Activated CD4-positive, alpha-beta T cell treated with anti-CD3 and anti-CD28 coated beads for 36 hours (primary cell): ENCODE measurements at places on chromosomes 16 and 17. TPM values are rescaled to one million over a fixed set of nuclear protein-coding genes. Genes with fewer than 3 reads are reported as not detected.

- no peaks in the 10 kb centered on the region for H3K27me3 ChIP-seq
- H3K36me3 ChIP-seq = peaks cover 1% of the 10 kb centered on the region
- H3K27ac ChIP-seq = no peak overlapping the region
- H3K4me1 ChIP-seq = peaks cover 9% of the 10 kb centered on the region
- H3K4me3 ChIP-seq = no peak overlapping the region
These were observed 39.0 kb downstream of the TK2 start for GRCh38 chr16:66510711-66511601.

DNA sequence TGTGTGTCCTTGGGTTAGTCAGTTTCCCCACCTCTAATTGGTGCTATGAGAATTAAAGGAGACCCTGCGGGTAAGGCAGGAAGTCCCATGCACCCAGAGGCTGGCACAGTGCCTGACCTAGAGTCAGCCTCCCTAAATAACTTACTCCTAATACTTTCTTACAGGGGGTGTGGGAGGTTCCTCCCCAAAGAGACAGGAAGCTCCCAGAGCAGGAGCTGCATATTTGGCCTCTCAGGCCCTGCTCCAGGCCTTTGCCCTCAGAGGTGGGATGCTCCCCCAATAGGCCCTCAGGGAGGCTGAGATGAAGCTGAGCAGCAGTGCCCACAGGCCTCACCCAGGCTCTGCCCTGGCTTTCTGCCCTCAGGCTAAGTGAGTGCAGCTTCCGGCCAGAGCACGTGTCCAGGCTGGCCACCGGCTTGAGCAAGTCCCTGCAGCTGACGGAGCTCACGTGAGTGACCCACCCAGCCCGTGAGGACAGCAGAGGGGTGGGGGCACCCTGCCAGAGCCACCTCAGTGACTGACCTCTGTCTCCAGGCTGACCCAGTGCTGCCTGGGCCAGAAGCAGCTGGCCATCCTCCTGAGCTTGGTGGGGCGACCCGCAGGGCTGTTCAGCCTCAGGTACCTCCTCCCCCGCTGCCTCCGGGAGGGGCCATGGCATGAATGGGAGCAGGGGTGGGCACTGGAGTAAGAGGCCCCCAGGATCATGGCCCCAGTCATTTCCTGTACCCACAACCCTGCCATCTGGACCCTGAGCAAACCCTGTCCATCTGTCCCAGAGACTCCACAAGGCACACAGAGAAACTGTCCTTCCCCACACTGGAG lies 31.1 kb upstream of the CPNE2 start:
- no peak overlapping the region for H3K4me3 ChIP-seq
- peak overlapping the region; percentile 3 for H3K27ac ChIP-seq
- no peaks in the 10 kb centered on the region for H3K27me3 ChIP-seq
- no peaks in the 10 kb centered on the region for H3K4me1 ChIP-seq

Gene HAGH
- 25.0 TPM for total RNA-seq

Gene ETV4
- 2.9 TPM for total RNA-seq

DNA sequence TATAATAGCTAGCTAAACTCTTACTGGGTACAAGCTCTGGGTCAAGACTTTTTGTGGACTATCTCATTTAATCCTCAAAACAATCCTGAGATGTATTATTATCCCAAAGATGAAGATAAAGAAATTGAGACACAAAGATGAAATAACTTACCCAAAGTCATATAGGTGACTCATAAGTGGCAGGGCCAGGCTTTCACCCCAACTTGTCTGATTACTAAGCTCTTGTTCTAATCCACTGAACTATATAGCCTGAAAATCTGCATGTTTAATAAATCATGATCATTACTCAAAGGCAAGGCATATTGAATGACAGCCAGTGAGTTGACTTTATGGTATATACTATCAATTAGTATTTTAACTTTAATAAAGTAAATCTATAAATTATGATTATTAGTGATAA lies 77.4 kb downstream of the SKAP1 start:
- peaks cover 10% of the 10 kb centered on the region for H3K36me3 ChIP-seq
- no peaks in the 10 kb centered on the region for H3K27me3 ChIP-seq
- peaks cover 13% of the 10 kb centered on the region for H3K4me1 ChIP-seq
- DNase-seq = peak; percentile 31
- no peak overlapping the region for H3K27ac ChIP-seq

Gene RAB11FIP4
- total RNA-seq = 41.4 TPM

DNA sequence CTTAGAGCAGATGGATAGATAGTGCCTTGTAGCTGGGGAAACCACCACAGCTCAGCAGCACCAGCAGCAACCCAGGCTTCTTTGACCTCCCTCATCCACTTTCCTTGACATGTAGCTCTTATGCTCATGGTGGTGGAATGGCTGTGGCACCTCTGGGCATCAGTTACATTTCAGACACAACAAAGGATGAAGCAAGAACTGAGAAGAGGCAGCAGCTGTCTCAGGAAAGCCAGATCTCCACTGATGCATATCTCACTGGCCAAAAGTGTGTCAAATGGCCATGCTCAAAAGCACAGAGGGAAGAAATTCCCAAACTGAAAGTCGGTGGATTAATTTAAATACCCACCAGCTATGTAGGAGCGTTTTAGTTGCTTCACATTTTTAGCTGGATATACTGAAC lies 671.4 kb upstream of the SALL1 start:
- no peak overlapping the region for H3K4me3 ChIP-seq
- no peaks in the 10 kb centered on the region for H3K27me3 ChIP-seq
- DNase-seq = no peak
- no peaks in the 10 kb centered on the region for H3K4me1 ChIP-seq

DNA sequence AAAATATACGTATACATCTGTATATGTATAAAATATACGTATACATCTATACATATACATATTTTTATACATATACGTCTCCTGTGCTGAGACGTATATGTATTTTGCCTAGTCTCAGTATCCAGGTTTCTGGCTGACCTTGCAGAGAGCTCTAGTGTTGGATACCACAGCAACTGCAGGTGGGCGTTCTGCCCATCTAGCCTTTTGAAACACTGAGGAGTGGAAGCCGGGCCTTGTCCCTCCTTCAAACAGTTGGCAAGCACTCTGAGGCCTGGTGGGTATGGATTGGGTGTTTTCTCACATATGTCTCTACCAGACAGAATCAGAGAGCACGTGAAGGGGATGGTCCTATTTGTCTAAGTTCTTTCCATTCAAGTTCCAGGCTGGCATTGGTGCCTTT lies 39.4 kb upstream of the MRC2 start:
- no peak overlapping the region for H3K4me3 ChIP-seq
- H3K27me3 ChIP-seq = no peaks in the 10 kb centered on the region
- H3K4me1 ChIP-seq = no peaks in the 10 kb centered on the region
- H3K27ac ChIP-seq = no peak overlapping the region

Gene CHD9NB
- total RNA-seq = not detected

- DNase-seq = peak; percentile 25
- no peak overlapping the region for H3K4me3 ChIP-seq
- H3K4me1 ChIP-seq = peaks cover 25% of the 10 kb centered on the region
- H3K27ac ChIP-seq = peak overlapping the region; percentile 27
These were observed 952 bp downstream of the CD300A start for GRCh38 chr17:74467221-74467951.

DNA sequence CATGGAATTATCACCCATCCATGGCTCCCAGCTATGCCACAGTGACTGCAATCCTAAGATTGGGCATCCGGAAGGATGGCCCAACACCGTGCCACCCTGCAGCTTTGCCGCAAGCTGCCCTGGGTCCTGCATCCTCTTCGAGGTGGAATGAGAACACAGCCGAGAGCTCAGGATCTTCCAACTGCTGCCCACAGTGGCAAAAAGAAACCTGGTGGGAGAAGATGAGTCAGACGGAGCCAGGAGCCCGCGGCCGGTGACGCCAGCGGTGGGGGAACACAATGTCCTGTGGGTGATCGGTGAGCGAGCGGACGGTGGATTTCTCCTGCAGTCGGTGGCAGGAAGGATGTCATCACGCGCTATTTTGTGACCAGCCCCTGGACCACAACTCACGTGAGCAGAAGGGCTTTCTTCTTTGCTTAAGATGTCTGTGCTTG lies 20.1 kb downstream of the CD7 start:
- H3K27ac ChIP-seq = peak overlapping the region; percentile 100
- no peaks in the 10 kb centered on the region for H3K27me3 ChIP-seq
- peak overlapping the region; percentile 80 for H3K4me3 ChIP-seq

Gene MPV17L
- total RNA-seq = not detected

Gene EZH1
- 29.5 TPM for total RNA-seq

- H3K4me3 ChIP-seq = no peak overlapping the region
- peak overlapping the region; percentile 85 for H3K27ac ChIP-seq
- H3K27me3 ChIP-seq = peaks cover 3% of the 10 kb centered on the region
- peak; percentile 47 for DNase-seq
- H3K36me3 ChIP-seq = no peaks in the 10 kb centered on the region
These were observed 74.5 kb upstream of the TNRC6C start for GRCh38 chr17:77884019-77884418.

Gene LITAF
- 99.0 TPM for total RNA-seq

Gene CDH1
- total RNA-seq = 9.1 TPM

Gene CES5A
- total RNA-seq = not detected

Gene ABCC6
- not detected for total RNA-seq

DNA sequence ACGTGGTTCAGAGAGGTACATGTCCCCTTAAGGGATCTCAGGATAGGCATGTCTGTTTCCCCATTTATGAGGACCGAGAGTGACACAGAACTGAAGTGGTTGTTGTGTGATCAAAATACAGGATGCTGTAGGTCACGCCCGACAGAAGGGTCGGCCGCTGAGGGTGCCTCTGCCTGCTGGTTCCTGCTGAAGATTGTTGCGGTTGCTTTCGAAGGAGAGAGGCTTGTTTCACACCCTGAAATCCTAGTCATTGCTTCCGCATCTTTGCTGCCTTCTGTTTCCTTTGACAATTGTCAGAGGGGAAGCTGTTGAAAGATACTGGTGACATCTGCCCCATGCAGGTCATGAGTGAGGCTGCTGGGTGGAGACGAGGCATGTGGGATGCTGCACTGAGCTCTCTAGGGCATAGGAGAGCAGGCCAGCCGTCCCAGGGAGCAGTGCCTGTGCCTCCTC lies 3.8 kb upstream of the NAT9 start:
- H3K4me3 ChIP-seq = peak overlapping the region; percentile 12
- H3K27ac ChIP-seq = peak overlapping the region; percentile 85
- no peaks in the 10 kb centered on the region for H3K27me3 ChIP-seq
- H3K4me1 ChIP-seq = peaks cover 68% of the 10 kb centered on the region
- DNase-seq = peak; percentile 81

- H3K27me3 ChIP-seq = no peaks in the 10 kb centered on the region
- peaks cover 50% of the 10 kb centered on the region for H3K4me1 ChIP-seq
- DNase-seq = peak; percentile 83
- peak overlapping the region; percentile 49 for H3K4me3 ChIP-seq
- H3K27ac ChIP-seq = peak overlapping the region; percentile 89
- H3K36me3 ChIP-seq = peaks cover 2% of the 10 kb centered on the region
These were observed 190.3 kb downstream of the CPPED1 start for GRCh38 chr16:12613131-12613991.

Gene KRTAP9-8
- not detected for total RNA-seq

DNA sequence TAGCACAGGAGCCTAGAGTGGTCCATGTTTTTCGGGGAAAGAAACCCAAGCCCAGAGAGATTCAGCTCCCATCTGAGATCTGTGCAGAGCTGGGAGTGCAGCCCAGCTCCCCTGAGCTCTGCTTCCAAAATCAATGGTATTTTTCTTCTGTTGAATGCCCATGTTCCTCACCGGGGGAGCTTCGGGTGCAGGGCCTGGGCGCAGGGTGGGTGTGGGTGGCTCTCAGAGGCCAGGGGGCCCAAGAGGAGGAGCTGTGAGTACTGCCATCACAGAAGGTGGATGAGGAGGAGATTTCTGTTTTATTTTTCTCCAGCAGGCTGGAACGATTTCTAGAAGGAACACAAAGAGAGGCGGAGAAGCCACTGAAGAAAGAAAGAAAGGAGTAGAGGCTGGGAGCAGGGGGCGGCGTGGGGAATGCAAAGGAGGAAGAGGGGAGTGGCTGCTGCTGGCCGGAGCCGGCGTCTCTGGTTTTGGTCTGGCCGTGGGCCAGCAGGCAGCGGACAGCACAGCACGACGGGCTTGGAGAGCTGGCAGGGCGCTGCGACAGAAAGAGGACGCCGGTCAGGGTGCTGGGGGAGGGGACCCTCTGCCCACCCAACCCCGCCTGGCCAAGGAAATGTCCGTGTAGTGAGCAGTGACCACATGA lies 76.2 kb upstream of the KSR1 start:
- H3K4me1 ChIP-seq = peaks cover 2% of the 10 kb centered on the region
- H3K36me3 ChIP-seq = no peaks in the 10 kb centered on the region
- no peak overlapping the region for H3K4me3 ChIP-seq
- no peak overlapping the region for H3K27ac ChIP-seq
- H3K27me3 ChIP-seq = peaks cover 28% of the 10 kb centered on the region

GRCh38 chr17:81228420-81228819 lies 5.7 kb upstream of the CEP131 start:
- H3K4me3 ChIP-seq = no peak overlapping the region
- H3K4me1 ChIP-seq = peaks cover 14% of the 10 kb centered on the region
- H3K36me3 ChIP-seq = peaks cover 9% of the 10 kb centered on the region
- H3K27ac ChIP-seq = no peak overlapping the region

Gene CCL8
- total RNA-seq = not detected

DNA sequence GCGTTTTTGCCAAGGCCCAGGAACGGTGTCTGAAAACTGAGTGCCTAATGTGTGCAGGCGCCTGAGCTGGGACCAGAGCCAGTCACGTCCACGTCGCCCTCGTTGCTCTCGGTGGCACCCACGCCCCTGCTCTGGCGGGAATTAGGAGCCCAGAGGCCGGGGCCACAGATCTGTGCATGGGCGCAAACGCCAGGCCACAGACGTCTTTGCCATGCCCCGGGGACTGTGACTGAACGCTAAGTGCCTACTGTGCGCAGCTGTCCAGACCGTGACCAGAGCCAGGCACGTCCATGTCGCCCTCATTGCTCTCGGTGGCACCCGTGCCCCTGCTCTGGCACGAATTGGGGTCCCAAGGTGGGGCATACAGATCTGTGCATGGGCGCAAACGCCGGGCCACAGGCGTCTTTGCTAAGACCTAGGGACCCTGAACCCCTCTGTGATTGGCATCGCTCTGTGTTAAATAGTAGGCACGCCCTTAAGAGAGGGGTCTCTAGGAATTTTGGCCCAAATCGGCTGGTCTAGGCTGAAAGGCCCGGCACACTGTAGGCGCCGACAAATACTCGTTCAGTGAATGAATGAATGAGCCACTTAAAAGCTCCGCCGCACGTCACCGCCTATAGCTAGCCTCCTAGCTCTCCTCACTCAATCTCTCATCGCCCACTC lies 827 bp upstream of the UBALD1 start:
- H3K27me3 ChIP-seq = no peaks in the 10 kb centered on the region
- H3K4me3 ChIP-seq = peak overlapping the region; percentile 83
- peaks cover 17% of the 10 kb centered on the region for H3K4me1 ChIP-seq
- peak; percentile 34 for DNase-seq
- no peaks in the 10 kb centered on the region for H3K36me3 ChIP-seq
